ENCODE measurements at places on chromosomes 1 and 21.

- DNase-seq: no peak
Observed at GRCh38 chr1:212283741-212284140, 1.5 kb upstream of the PPP2R5A start.

DNA sequence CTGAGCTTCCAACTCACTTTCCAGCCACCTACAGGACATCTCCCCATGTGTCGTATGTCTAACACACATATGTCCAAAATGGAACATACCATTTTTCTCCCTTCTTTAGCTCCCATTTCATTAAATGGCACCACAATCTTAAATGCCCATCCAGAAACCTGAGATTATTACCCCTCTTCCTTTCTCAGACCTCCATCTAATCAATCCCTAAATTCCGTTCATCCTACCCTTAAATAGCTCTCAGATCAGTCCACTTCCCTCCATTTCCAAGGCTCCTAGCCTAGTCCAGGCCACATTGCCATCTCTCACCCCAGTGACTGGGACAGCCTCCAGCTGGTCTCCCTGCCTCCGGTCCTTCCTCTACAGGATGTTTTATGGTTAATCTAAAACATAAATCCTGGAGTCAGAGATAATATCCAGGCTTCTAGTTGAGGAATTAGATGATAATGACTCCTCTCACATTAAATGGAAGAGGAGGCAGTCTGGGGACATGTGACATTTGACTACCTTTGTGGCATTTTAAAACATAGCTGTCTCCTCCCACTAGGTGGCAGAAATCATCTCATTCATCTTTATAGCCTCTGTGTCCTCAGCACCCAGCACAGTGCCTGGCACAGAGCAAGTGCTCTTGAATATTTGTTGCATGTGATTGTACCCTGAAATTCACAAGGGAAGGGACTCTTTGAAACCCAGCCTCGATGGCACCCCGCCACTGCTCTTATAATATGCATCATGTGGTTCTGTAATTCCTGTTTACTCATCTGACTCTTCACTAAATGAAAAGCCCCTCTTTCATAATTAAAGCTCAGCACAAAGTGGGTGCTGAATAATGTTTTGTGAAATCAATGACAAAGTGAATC is 102.3 kb downstream of the TMEM53 start:
- peak; percentile 48 for DNase-seq

GRCh38 chr1:82775406-82776000 is 974.8 kb downstream of the ADGRL2 start:
- DNase-seq: peak; percentile 28

GRCh38 chr1:113940365-113941244 is 11.5 kb downstream of the HIPK1 start:
- peak; percentile 71 for DNase-seq

DNA sequence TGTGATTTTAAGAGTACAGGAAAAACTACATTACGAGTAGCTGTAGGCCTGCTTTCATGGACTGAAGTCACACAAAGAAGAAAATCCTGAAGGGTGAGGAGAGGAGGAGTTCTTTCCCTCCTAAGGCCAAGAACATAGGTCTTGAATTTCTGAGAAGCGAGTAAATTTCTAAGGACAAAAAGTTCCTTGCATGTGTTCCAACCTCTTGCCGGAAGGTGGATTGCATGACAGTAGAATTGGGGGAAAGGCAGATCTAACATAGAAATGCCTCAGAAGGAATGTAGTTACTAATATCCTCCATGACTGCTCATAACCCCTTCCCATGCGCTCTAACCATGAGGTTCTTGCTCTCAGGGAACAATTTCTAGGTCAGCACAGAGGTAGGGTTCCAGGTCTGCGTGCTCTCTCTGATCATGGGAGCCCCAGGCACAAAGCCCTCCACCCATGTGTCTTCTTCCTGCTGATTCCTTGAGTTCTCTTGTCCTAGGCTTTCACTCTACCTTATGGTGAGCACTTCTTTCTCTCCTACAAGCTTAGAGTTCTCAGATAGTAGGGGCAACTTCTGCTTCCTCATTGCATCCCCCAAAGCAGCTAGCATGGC is 13.7 kb downstream of the CD2 start:
- peak; percentile 47 for DNase-seq

- DNase-seq: no peak
Observed at GRCh38 chr1:79364896-79365295, 358.4 kb upstream of the ADGRL4 start.

DNA sequence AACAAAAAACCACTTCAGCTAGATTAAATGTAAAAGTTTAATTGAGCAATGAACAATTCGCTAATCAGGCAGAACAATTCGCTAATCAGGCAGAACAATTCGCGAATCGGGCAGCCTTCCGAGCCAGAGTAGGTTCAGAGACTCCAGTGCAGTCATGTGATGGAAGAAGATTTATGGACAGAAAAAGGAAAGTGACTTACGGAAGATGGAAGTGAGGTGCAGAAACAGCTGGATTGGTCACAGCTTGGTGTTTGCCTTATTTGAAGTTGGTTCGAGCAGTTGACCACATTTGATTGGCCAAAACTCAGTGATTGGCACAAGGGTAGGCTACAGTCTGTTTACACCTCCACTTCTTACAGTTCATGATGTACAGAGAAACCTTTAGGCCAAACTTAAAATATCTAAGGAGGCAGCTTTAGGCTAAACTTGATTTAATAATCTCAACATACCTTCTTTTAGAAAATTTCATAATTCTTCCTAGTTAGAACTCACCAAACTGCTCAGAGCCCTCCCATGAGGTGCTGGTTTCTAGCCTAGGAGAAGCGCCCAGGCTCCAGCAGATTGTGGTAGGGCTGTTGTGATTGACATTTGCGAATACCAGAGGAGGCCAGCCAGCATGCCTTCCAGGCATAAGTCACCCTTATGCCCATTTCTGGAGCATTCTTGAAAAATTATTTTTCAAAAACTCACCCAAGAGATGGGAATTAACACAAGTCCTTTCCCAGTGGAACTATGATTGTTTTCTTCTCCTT is 22.8 kb upstream of the KCNC4 start:
- DNase-seq: no peak
